ENCODE measurements at places on chromosomes 1 and 21.

DNA sequence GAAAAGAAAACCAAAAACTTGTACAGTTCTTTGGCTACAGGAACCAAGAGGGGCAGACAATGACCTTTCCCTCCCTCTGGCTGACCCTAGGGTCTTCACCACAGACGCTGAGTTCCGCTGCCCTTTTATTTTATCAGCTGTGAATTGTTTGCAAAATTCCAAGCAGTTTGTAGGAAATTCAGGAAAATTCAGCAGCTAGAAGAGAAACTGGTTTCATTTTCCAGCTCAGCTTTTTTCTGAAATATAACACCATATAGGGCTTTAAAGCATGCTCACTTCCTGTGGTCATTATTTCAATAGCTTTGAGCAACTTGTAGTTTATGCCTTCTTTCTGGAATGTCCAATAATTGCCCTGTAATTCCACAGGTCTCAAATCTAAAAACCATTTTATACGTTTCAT, 5.5 kb upstream of the PIK3R3 start:
- DNase-seq = no peak

DNA sequence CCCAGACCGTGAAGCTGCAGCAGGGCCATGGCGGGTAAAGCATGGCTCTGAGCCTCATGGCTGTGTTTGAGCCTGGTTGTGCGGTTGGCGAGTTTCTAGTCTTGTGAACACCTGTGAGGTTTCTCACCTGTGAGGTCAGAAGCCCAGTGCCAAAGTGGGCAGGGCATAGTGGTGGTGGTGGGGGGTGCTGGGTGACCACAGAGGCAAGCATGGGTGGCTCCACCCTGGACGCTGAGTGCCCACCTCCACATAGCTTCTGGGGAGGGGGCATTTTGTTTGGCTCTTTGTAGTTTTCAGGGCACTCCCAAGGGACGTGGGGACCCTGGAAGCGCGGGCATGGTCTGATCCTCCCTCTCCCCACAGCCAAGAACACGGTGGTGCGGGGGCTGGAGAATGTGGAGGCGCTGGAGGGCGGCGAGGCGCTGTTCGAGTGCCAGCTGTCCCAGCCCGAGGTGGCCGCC, 91.1 kb downstream of the TRIM11 start:
- no peak for DNase-seq

- DNase-seq = no peak
Measured at GRCh38 chr1:50967416-50968157, 2.5 kb upstream of the CDKN2C start.

DNA sequence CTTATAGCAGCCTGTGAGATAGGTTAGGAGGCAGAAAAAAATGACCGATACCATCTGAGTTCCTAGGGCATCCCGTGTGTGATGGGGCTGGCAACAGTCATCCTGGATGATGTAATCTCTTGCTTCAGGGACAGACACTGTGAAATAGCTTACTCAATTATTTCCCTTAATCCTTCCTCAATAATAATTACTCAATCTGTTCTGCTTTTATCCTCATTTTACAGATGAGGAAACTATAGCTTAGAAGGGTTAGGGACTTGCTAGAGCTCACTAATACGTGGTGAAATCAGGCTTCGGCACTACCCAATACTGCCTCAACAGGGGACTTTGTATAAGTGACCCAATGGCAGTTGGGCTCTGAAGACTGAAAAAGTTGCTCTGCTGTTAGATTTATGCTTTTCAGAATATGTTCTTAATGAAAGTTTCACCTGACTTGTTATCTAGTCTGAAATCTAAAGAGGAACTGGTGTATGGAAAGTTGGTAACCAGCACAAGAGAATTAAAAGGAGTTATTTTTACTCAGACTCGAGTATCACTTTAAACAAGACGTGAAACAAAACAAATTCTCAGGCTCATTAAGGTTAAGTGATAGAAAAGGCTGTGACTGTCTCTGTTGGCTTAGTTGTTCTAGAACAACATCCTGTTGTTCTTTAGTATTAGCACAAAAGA, 14.4 kb downstream of the CD55 start:
- DNase-seq = no peak

GRCh38 chr1:183270541-183271141, 84.6 kb downstream of the LAMC2 start:
- DNase-seq = no peak

- DNase-seq = no peak
Measured at GRCh38 chr21:36994501-36995158, 11.9 kb upstream of the RIPPLY3 start.

DNA sequence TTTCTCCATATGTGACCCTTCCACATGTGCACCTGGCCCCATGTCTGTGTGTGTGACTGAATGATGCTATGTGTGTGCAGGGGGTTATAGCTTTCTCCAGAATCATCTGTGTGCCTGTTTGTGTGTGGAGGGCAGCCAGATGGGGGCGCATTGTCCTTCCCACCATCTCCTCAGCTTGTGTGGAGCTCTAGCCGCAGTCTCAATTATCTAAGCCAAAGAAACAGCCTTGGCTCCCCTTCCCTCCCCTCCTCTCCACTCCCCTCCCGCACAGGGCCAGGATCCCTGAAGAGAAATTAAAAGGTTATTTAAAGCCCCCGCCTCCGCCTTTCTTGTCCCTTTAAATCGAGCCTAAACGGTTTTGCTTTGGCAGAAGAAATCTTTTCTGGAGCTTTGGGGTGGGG, 1.8 kb upstream of the DMBX1 start:
- no peak for DNase-seq

GRCh38 chr1:31924839-31925238, 13.3 kb downstream of the PTP4A2 start:
- DNase-seq = no peak

- DNase-seq = no peak
Measured at GRCh38 chr1:99533909-99534637, 111.8 kb upstream of the PALMD start.

DNA sequence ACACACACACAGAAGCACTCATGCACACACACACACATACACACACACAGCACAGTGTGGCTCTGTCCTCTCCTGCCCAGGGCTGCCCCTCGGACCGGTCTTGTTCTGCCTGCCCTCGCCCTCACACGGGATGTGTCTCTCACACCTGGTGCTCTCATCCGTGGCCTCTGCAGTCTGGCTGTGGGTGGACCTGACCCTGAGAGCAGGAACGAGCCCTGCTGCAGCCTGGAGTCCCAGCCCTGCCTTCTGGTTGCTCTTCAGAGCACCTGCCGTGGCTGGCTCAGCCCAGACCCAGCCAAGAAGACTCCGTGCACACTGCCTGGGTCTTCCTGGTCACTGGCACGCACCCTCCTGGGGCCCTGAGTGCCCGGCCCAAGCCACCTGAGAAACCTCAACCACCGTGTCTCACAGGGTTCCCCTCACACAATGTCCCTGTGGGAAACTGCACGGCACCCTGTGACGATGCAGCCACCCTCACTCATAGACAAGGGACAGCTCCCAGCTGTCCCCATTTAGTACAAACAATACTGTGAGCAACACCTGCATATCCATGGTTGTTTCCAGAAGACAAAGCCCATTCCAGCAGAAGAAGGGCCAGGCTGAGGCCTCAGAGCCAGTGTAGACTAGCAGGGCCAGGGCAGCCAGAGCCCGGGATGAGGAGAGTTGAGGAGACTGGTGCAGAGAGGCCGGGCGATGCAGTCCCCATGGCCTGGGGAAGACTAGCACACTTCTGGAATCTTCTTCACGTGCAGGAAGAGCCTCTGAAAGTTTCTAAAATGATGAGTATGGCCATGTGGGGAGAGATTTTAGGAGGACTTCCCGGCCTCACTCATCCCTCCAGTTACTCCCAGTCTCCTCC, 234.0 kb downstream of the NPHP4 start:
- DNase-seq = no peak

DNA sequence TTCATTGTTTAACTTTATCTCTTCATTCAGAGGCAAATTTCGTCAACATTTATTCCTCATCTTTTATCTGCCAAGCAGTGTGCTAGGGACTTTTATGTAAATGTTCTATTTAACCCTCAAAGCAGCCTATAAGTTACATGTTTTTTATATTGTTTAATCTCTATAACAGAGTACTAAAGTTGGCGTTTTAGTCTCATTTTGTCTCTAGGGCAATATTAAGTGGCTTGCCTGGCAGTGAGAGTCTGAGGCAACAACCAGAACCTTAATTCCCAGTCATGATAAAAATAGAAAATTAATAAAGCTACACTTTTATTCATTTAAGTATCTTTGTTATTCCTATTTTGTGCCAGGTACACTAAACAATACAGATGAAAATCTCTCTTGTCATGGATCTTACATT, 994.3 kb upstream of the ADGRL2 start:
- DNase-seq = no peak

- no peak for DNase-seq
Measured at GRCh38 chr1:108556499-108556898, 3.4 kb upstream of the EEIG2 start.

All from stimulated activated CD4-positive, alpha-beta T cell treated with anti-CD3 and anti-CD28 coated beads, TNF-alpha, amount 100 ng/mL, for 1 hour (primary cell).